Sigmoid colon (tissue), 7 donors: ENCODE measurements at places on chromosomes 5 and 9. TPM values are rescaled to one million over a fixed set of nuclear protein-coding genes. Genes with fewer than 3 reads are reported as not detected.

- no peak for DNase-seq
Measured at GRCh38 chr5:40986666-40987065, 77.4 kb downstream of the C7 start.

- DNase-seq, result no peak
Measured at GRCh38 chr5:74280306-74280705, 360.2 kb downstream of the ENC1 start.

- no peak for DNase-seq
Measured at GRCh38 chr9:5892456-5893133, 1.9 kb downstream of the MLANA start.

DNA sequence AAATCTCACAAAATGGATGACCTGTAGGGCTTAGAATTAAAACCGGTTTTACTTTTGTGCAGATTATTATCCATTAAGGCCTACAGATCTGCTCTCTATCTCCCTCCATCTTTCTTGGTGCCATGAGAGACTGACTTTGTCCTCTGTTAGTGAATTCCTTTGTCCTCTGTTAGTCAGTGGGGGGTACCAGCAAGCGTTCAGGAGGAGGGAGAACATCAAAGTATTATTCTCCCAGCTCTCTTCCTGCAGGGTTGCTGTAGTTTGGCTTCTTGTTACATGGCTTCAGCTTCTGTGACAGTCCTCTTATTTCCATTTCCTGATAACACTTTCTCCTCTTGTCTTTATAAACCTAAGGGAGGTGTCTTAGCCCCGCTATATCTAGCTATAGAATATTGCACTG lies 850.5 kb upstream of the SEMA6A start:
- DNase-seq, result no peak

Gene DRD1
- total RNA-seq, result not detected

Gene ARHGEF39
- total RNA-seq, result 0.99 TPM

Gene IFNA21
- total RNA-seq, result not detected

GRCh38 chr9:32501868-32502267 lies 24.1 kb downstream of the RIGI start:
- DNase-seq, result no peak

Gene PRSS3
- not detected for total RNA-seq

DNA sequence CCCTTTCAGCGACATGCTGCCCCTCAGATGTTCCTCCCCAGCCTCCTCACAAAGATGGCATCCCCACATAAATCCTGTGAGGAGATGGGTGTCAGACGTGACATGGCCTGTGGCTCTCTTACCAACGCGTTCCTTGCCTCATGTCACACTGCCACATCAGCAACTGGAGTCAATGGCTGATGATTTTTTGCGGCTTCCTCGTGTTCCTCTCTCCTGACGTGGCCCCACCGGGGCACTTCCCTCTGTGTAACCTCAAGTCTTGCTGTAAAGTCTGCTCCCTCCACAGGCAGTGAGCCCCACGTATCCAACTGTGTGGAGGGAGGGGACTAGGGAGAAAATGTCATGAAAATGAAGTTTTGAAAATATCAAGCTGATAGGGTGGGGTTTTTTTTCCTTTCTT lies 53.2 kb upstream of the SHISAL2B start:
- no peak for DNase-seq

- no peak for DNase-seq
Measured at GRCh38 chr9:114973216-114973615, 42.8 kb upstream of the TNFSF8 start.

DNA sequence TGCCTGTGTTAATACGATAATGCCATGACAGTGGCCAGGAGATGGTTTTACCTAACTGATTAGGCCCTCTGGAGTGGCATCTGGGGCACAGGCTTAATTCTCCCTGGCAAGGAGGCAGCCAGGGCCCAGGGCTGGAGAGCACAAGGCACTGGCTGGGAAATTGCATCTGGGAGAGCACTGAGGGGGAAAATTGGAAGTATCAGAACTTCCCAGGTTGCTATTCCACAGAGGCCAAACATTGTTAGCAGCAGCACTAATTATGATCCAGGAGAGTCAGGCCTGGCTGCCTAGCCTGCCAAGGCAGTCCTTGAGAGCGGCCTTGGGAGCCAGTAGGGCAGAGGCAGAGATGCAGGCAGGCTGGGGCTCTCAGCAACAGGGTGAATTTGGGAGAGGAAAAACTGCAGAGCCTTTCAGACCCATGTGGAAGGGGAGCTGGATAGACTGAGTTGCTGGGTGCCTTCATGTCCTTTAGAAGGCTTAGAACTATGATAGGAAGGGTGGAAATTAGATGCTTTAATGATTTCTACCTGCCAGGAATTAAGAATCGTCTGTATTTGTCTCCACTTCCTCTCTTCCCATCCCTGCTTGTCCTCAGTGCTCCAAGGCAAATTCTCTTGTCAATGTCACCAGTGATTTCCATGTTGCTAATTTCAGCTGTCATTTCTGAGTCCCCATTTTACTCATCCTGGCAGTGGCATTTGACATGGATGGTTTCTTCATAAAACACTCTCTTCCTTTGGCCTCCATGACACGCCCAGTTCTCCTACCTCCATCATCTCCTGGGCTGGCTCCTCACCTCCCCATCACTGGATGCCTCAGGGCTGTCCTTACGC lies 56.1 kb upstream of the HSPA9 start:
- DNase-seq, result peak; percentile 46

Gene RLN2
- 0.66 TPM for total RNA-seq

- DNase-seq, result no peak
Measured at GRCh38 chr5:160363660-160364395, 6.6 kb downstream of the C1QTNF2 start.

Gene JAKMIP2
- 8.9 TPM for total RNA-seq

DNA sequence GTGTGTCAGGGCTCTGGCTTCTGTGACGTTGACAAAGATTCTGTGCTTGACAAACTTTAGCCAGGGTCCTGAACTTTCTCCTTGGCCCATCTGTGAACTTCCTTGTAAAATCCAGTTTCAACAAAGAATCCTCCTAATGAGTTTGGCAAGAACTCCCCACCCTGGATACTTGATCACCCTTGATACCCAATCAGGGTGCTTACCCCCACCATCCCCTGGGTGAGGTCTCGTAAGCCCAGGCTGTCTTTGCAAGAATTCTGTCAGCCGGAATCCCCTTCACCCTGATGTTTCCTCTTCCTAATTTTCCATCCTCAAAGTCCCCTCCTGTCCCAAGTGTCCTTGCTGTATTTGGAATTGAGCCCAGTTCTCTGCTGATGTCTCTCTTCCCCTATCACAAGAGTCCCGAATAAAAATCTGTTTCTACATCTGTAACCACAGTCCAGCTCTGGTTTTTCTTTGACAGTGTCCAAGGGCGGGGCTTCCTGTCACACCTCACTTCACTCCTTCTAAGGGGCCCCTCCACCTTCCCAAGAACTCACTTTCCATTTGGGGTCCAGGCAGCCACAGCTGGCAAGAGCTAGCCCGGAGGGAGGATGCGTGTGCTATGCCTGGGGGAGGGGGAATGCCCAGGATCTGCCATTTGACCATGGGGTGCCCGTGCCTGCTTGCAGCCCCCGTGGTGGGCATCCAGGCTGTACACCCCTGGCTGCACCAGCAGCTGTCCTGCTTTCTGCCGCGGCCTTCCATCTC lies 2.7 kb upstream of the CARD19 start:
- DNase-seq, result peak; percentile 56

Gene MYMK
- not detected for total RNA-seq
